ENCODE measurements at places on chromosomes 16 and 17. TPM values are rescaled to one million over a fixed set of nuclear protein-coding genes. Genes with fewer than 3 reads are reported as not detected.

DNA sequence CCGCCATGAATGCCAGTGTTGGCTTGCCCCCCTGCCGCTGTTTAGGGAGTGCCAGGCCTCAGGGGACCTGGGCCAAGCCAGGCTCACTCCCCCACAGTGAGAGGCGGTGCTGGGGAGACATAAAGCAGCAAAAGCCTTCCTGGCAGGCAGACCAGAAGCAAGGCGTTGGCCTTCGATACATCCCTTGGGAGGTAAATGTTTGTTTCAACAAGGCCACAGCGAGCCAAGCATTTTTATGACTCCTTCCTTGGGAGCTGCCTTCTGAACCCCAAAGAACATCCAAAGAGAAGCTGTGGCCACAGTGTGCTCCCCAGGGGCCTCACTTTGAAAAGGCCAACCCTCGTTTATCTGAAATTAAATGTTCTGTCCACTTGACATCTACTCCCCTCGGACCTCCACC lies 119.7 kb upstream of the CIBAR2 start:
- no peak for DNase-seq

DNA sequence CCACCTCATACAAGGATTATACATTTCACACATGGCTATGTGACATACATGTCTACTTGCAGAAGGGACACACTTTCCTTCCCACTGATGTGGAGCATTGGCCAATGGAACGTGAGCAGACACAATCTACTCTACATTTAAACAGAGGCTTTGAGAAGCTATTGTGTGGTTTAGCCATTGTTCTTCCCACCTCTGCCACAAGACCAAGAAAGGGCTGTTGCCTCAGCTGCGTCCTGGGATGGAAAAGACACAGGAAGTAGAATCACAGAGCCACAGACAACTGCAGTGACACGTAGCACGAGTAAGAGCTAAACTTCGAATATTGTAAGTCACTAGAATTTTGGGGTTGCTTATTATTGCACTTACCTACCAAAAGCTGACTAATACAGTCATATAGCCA lies 33.3 kb downstream of the PRKCB start:
- DNase-seq: no peak

Gene MTMR4
- 37.1 TPM for polyA plus RNA-seq

Gene OTOP2
- polyA plus RNA-seq: not detected

Gene TBX4
- 0.26 TPM for polyA plus RNA-seq

All from left renal cortex interstitium (tissue), 4 donors.